ENCODE measurements at places on chromosomes 7 and 10. TPM values are rescaled to one million over a fixed set of nuclear protein-coding genes. Genes with fewer than 3 reads are reported as not detected.
A peak's percentile ranks its signal among the peaks of the same experiment; 100 is the strongest.

GRCh38 chr7:155921086-155921803, 109.0 kb upstream of the SHH start:
- DNase-seq: peak; percentile 54

DNA sequence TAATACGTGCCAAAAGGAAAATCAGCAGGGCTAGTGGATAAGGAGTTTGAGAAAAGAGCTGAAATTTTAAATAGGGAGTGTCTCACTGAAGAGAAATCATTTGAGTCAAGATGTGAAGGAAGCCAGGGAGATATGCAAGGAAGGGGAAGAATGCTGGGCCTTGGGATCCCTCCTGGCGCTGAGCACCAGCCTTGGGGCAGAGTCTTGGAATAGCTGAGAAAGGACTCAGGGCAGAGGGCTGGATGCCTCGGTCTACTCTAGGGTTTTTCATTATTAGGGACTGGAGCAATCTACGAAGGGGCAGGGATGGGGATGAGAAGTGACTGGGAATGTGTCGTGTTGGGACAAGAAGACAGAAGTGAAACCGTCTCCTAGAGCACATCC, 484 bp downstream of the ZWINT start:
- no peak for DNase-seq

DNA sequence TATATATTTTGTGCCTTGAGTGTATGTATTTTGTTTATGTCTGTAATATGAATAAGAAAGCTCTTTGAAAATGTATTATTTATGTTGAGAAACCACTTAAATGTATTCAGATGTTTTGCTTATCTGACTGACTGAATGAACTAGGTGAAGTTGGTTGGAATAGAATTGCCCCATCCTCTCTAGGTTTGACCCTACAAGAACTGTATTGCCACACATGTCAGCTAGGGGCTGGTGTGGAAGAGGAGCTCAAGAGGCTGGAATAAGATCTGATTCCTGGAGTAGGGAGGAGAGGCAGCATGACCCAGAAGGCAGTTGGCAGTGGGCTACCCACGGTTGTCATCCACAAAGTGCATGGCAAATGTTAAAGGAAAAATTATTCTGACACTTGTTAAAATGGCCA, 9.1 kb downstream of the SSMEM1 start:
- DNase-seq: no peak

GRCh38 chr7:111159426-111159825, 68.5 kb downstream of the LRRN3 start:
- DNase-seq: no peak

DNA sequence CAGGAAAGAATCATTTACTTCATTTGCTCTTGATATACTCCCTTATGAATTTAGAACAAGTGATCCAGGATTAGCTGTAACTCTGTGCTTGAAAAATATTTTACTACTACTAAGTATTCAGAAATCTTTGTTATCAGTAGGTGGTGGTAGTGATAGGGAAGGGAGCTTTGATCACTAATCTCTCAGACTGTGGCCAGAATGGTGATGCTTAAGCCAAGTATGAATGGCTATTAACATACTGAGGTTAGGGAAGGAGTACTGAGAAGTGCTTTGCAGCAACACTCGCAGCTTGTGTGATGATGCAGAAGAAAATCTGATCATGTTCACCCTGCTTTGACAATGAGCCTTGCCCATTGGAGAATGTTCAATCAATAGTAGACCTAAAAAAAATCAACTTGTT, 29.3 kb downstream of the AP3M1 start:
- no peak for DNase-seq

DNA sequence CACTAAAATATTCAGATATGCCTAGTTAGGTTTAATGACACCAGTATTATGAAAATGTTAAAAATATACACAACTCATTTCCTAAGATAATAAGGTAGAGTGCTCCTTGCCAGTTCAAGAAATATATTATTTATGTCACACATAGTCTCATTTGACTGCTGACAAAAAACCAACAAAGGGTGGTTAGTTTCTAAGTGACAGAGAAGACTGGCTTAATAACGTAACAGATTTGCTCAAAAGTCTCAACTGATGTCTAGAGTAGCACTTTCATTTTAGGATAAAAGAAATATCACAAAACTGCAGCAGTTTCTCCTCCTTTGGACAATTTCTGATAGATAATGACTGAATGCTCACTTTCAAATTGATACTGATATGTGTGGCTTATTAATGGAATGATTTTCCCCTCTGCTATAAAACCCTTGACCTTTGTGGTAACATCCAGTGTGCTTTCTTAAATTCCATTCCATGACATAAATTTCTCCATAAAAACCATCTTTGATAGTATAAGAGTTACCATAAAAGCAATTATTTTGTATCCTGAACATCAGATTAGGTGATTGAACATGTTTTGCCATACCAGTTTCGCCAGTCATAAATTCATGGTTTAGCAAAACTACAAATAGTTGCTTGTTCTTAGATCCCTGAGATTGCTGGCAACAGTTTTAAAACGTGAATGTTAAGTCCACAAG, 94.2 kb downstream of the NRBF2 start:
- DNase-seq: no peak

GRCh38 chr10:132233501-132234085, 46.8 kb downstream of the DPYSL4 start:
- no peak for DNase-seq

DNA sequence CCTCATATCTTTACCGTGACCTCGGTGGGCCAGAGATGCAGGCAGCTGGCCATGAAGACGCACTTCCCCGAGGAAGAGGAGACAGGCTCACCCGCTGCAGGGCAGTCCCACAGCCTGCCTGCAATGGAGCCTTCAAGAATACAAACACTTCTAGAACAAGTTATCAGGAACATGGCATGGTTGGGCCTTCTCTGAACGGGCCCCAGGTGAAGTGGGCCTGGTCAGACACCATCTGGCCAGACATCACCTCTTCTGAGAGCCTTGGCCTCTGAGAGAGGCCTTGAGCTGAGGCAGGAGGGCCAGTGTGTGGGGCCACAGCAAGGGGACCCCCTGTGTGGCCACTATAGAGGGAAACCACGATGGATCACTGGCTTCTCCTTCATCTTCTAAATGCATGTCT, 112.4 kb upstream of the GDF10 start:
- no peak for DNase-seq

DNA sequence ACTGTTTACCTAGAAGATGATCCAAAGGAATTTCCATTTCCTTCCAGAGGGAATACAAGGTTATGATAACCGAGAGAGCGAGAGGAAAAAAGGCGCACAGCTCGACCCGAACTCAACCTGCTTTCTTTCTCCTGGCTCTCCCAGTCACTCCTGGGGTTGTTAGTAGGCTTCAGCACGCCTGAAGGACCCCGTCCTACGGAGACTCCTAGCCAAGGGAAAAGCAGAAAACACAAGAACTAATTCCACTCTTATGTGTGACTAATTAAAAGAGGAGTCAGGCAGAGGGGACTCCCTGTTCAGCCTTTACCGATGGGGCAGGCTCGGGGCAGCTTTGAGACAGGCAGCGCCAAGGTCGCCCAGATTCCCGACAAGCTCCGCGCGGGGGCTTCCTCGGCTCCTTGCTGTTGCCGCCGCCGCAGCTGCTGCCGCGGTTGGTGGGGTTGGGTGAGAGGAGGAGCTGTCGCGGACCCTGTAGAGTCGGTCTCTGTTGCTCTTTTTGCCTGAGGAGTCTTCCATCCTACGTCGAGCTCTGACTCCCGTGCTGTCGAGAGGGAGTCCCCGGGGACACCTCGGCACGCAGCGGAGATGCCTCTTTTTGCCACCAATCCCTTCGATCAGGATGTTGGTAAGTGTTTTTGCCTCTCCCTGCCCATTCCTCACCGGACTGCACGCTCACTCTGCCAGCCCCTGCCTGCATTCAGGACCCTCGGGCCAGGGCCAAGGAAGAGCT, at the start of gene STAM:
Gene STAM, plus strand, starts transcription at position 397 of the 730 bp plus-strand sequence. Its CDS starts 189 bp downstream, at position 586.
- peak; percentile 90 for DNase-seq

- DNase-seq: no peak
These were observed 8.2 kb upstream of the MTPAP start for GRCh38 chr10:30357075-30357801.

DNA sequence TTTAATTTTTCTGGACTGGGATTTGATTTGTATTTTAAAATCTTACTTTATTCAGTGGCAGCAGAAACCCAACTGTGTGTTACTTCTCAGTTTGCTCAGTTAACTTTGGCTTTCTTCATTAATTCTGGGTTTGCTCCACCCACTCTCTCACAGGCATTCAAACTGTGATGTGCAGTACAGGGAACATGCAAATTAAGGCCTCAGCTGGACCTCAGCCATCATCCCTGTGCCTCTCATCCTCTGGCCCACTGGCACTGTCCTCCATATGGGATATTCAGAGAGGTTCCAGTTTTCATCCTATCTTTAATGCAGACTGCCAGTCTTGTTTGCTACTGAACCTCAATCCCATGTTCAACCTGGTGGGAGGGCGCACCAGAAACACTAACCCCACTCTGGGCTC, 743.4 kb upstream of the IGFBP3 start:
- no peak for DNase-seq

- DNase-seq: no peak
These were observed 2.8 kb downstream of the INHBA start for GRCh38 chr7:41700044-41700471.

- no peak for DNase-seq
These were observed 84.8 kb upstream of the PRKAR2B start for GRCh38 chr7:106959753-106960152.

GRCh38 chr10:124092860-124093773, at the start of gene CHST15:
Gene CHST15 (minus strand): TSS chr10:124093598. CDS start chr10:124046212, 47,386 bp downstream.
- peak; percentile 89 for DNase-seq

DNA sequence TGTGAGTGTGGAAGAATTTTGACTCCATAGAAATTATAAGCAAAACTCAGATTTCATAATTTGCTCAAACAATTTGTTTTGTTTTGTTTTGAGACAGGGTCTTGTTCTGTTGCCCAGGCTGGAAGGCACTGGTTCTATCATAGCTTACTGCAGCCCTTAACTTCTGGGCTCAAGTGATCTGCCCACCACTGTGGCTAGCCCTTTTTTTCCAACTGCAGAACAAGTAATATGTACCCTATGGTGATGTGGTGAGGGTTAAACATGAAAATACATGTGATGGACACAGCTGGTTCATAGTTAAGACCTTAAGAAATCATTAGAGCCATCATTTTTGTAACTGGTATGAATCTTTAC, 31.1 kb downstream of the CSTF2T start:
- no peak for DNase-seq

DNA sequence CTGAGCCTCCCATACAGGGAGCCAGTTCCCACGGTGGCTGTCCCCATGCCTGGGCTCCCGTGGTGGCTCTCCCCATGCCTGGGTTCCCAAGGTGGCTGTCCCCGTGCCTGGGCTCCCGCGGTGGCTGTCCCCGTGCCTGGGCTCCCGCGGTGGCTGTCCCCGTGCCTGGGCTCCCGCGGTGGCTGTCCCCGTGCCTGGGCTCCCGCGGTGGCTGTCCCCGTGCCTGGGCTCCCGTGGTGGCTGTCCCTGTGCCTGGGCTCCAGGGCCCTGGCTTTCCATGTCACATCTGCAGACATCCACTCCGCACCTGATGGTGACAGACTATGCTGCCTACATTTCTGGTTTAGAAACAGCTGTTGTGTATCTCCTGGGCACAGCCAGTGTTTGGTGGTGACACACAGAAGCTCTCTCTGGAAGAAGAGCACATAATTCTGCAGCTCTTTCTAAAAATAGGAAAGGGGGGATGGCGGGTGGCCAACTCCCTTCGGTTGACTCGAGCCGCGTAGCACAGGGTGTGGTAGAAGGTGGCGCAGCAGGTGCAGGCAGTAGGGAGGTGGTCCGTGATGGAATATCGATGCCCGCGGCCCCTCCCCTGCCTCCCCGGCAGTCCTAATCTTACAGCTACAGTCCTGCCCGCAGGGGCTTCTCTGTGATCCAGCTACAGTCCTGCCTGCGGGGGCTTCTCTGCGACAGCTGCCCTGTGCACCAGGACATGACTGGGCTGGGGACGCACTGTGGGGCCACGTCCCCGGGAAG, 251.2 kb downstream of the DNAJB6 start:
- peak; percentile 40 for DNase-seq

GRCh38 chr7:82549616-82550285, 106.2 kb upstream of the CACNA2D1 start:
- DNase-seq: no peak

DNA sequence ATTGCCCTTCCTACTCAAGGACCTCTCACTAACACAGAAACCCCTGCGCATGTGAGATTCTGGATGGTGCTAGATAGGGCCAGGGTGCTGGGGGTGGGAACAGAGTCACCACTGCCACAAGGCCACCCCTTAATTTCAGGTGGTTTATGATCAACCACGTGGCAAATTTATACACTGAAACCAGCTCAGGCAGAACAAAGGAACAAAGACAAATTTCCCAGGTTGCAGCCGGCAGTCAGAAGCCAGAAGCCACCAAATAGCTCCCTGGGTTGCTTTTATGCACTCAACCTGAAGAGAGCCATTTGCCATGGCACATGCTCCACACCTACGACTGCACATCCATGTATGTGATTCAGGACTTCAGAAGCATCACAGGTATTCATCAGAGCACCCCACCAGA, 2.5 kb downstream of the VOPP1 start:
- DNase-seq: no peak

- DNase-seq: no peak
These were observed 57.7 kb upstream of the SPOCK2 start for GRCh38 chr10:72146071-72146470.

The AGMO gene
- 0.16 TPM for total RNA-seq

The STAG3 gene
- 0.36 TPM for total RNA-seq

The CUTC gene
- 30.7 TPM for total RNA-seq

The ITIH5 gene
- 111 TPM for total RNA-seq

The FRMD4A gene
- 27.8 TPM for total RNA-seq

The ATRNL1 gene
- 6.0 TPM for total RNA-seq

The ERVW-1 gene
- total RNA-seq: not detected

The LEP gene
- total RNA-seq: 1.4 TPM

The PRPS1L1 gene
- total RNA-seq: not detected

The PIK3CG gene
- 4.5 TPM for total RNA-seq

The HYAL4 gene
- total RNA-seq: not detected

The HK1 gene
- total RNA-seq: 74.9 TPM

The PDE6C gene
- total RNA-seq: not detected

The SPDYE9 gene
- total RNA-seq: not detected

The HOXA1 gene
- total RNA-seq: 0.82 TPM
